ENCODE measurements at places on chromosomes 2 and 18.
A peak's percentile ranks its signal among the peaks of the same experiment; 100 is the strongest.

DNA sequence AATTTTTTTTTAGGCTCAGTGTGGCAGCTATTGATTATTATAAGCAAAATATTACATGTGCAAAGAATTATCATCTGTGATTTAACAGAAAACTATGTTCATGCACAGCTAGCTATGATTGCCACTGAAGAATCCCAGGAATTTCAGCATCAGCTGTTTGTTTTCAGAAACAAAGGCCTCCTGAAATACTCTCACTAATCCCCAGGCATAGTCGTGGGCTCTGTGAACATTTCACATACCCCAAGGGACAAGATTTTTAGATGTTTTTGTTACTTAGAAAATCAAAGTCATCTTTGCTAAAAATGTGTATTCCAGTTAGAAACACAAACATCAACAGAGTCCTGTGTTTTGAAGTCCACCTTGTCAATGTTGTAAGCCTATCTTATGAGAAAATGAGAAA lies 156.1 kb downstream of the MYO1B start:
- no peak for DNase-seq

- DNase-seq: peak; percentile 55
Observed at GRCh38 chr2:85926931-85927661, 38.3 kb upstream of the ST3GAL5 start.

DNA sequence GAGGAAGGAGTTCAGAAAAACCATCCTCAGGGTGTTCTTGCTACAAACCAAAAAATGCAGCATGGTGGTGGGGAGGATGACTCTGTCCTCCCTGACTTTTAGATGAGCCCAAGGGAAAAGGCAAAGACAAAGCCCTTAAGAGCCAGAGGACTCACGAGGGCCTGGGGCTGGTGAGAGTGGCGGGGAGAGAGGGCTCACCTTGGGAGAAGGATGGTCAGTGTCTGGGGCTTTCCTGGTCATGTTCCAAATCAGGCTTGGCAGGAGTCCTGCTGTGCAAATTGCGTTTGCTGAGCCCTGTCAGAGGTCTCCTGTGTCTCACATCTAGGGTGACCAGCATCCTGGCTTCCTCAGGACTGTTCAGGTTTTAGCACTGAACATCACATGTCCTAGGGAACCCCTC lies 4.7 kb downstream of the UGT1A1 start:
- DNase-seq: no peak

DNA sequence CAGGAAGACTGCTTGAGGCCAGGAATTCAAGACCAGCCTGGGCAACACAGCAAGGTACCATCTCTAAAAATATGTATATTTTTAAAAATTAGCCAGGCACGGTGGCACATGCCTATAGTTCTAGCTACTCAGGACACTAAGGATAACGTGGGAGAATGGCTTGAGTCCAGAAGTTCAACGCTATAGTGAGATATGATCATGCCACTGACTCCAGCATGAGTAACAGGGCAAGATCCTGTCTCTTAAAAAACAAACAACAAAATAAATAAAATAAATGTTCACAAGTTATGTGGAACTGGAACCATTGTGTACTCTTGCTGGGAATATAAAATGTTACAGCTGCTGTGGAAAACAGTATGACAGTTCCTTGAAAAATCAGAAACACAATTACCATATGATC lies 47.2 kb downstream of the USP34 start:
- no peak for DNase-seq

DNA sequence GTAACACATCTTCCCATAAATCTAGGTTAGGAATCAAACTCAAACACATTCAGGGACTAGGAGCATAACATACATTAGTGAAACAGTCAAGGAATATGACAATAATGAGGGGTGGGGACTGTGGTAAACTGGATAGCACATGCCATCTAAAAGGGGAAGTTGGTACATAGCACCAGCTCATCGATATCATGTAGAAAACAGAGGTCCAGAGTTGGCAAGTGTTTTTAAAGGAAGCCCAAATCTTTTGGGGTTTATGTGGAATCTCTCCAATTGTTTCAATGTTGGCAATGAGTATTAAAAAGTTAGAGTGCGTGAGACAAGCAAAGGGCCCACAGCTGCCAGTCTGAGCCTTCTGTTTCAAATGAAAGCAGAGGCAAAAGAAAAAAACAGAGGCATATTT lies 24.4 kb downstream of the KLF7 start:
- peak; percentile 56 for DNase-seq

DNA sequence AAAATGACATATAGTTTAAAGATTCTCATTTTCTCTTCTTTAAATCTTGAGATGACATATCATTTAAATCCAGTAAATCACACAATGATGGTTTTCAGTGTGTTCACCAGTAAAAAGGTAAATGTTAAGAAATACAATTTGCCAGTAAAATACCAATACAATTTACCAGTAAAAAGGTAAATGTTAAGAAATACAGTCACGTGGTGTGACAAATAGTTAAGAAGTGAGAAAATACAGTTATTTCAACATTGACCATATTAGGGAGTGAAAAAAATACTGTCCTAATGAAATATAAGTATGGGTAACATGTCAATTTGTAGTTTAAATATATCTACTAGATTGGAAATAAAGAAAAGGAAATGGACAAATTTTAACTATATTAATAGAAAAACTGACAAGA lies 80.5 kb downstream of the DLGAP1 start:
- no peak for DNase-seq

DNA sequence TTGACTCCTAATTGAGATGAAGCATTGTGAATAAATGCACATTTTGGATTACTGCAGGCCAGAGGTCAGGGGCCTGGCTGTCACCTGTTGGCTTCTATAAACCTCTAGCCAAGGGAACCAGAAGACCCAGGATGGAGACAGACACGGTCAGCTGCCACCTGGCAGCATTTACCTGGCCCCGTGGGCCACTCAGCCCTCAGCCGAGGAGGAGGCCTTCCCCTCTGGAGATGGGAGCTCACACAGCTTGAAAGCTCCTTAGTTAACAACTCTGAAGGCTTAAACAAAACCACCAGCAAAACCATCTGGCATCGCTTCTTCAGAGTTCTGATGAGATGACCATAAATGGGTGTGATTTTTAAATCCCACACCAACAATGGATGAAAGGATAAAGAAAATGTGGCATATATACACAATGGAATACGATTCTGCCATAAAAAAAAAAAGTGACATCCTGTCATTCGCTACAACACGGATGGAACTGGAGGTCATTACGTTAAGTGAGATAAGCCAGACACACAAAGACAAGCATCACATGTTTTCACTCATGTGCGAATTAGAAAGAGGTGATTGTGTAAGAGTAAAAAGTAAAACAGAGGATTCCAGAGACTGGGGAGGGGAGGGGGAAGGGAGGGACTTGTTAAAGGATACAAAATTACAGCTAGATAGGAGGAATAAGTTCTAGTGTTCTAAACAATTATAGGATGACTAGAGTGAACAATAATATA lies 218.4 kb downstream of the TMEM163 start:
- DNase-seq: no peak

DNA sequence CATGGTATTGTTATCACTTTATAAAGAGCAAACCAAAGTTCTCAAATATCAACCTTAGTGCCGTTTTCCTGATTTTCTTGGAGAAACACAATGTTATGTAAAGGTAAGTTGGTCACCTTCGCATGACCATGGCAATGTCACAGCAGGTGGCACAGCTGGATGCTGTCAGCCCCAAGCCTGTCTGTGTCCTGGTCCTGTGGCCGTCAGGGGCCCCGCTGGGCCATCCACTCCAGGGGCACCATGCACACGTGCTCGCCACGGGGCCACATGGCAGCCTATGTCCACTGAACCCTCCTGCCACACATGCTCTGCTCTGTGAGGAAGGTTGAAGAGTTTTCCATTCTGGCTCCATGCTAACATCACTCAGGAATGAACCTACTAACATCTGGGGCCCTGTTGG lies 85.9 kb downstream of the EIPR1 start:
- no peak for DNase-seq

GRCh38 chr18:78126536-78126935 lies 853.1 kb upstream of the SALL3 start:
- DNase-seq: no peak

GRCh38 chr2:46887028-46887885 lies 28.3 kb downstream of the MCFD2 start:
- no peak for DNase-seq

DNA sequence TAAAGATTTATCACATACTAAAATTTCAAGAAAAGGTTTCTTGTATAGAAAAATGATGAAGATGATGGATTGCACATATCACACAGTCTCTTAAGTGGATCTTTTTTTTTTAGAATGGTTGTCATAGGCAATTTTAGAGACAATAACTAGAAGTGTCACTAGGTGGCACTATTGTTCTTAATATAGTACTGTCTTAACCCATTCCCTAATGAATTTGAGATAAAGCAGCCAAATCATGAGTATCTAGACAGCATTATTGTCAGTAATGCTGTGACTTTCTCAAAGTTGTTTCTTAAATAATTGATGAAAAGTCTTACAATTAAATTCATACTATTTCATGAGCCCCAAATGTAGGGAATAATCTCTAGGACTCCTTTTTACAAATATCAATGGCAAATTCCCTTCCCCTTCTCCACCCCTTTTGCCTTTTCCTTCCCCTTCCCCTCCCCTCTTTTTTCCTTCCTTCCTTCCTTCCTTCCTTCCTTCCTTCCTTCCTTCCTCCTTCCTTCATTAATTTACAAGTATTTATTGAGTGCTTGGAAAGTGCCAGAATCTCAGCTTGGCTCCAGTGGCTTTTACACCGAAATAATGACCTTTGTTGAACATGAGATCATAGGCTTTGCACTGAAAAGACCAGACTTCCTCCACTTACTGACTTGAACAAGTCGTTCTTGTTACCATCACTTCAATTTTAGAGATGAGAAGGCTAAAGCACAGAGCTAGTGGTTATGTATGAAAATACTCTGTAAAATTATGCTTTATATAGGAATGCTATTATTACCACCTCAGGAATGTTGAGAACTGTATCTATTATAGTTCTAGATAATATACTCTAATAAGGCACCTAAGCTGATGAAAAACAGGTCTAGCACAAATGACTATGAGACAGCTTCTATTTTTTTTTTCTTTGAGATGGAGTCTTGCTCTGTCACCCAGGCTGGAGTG lies 19.8 kb downstream of the MYL12B start:
- peak; percentile 81 for DNase-seq

DNA sequence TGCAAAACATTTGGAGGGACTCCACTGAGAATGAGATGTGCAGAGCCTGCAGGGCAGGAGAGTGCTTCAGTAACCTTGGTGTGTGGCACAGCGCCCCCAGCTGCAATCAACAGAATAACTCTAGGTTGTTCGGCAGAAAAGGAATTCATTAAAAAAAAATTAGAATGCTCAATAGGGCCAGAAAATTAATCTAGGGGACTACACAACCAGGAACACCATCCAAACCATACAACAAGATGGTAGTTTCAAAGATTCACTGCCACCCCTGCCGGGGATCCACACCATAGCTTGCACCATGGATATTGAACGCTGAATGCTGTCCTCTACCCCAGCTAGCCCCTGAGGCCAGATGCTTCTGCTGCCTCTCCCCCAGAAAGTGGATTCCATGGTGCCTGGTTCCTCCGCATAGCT lies 50.1 kb downstream of the THUMPD2 start:
- peak; percentile 45 for DNase-seq

DNA sequence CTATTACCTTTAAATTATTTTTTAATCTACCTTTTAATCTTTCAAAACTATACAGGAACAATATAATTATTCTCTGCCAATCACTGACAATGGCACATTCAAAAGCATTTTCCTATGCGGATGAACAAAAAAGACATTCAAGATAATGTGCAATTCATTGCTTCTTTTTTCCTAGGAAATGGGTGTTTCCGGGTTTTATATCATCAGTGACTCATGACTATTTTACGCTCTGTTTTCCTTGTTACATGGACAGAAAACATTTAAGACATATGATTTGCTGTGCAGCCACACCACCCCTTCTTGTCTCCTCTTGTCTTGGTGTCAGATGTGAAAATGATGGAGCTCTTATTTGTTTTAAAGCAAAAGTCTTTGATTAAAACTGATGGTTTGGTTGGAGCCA lies 184.7 kb upstream of the LINC00305 start:
- no peak for DNase-seq

DNA sequence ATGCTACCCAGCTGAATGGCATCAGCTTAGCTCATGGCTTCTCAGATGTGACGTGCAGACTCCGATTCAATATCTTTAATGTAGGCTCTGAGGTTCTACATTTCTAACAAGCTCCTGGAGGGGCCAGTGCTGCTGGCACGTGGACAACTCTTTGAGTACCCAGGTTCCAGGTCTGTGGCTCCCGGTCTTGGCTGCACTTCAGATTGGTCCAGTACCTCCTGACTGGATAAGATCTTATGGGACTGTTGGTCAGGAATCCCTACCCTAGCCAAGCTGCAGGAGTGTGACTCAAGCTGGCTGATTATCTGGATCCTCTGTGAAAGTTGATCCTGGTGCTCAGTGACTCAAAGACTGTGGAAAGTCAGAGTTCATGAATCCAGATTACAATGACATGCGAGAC lies 222.1 kb downstream of the ANKRD30B start:
- no peak for DNase-seq

DNA sequence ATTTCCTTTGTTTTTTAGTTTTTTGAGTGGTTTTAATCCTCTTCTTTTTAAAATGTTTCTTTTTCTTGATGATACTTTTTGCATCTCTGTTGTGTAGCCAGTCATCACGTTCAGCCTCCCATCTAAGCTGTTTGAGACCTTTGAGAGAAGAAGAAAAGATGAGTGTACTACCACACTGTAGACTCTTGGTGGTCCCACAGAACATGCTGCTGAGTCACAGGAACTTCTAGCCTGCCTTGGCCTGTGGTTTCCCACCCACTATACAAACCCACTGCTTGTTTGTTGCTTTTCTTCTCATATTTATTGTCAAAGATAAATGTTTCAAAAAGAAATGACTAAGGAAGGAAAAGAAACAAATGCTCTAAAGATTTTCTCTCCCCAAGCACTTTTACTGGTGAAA lies 5.5 kb downstream of the CEBPZOS start:
- no peak for DNase-seq

GRCh38 chr18:59559528-59559927 lies 137.7 kb downstream of the CCBE1 start:
- no peak for DNase-seq

GRCh38 chr2:133561045-133561852 lies 7.0 kb downstream of the NCKAP5 start:
- DNase-seq: no peak

GRCh38 chr2:111984213-111984604 lies 70.9 kb upstream of the TMEM87B start:
- DNase-seq: no peak

DNA sequence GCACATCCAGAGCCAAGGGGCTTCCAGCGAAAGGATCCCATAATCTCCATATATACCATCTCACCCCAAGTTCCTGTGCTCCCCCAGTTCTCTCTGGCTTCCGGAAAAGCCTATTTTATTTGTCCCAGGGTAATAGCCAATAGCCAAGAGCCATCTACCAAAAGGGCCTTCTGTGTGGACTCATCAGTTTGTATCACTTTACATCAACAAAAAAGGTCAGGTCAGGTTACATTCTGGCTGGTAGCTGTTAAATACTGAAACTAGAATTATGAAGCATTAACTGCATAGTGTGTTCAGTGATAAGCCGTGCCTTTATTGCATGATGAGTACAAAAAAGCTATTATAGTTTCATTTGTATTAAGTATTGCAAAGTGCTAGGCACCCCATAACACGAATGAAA lies 223.7 kb downstream of the IRS1 start:
- no peak for DNase-seq

Data from inflammatory macrophage treated with lipopolysaccharide for 4 hours (primary cell).